Left kidney (tissue), 8 donors: ENCODE measurements at places on chromosomes 13 and 19. TPM values are rescaled to one million over a fixed set of nuclear protein-coding genes. Genes with fewer than 3 reads are reported as not detected.
A peak's percentile ranks its signal among the peaks of the same experiment; 100 is the strongest.

Gene SCN1B
- polyA plus RNA-seq, result 0.96 TPM

Gene SUGP2
- polyA plus RNA-seq, result 129 TPM

Gene HPN
- 89.0 TPM for polyA plus RNA-seq

Gene CNN1
- polyA plus RNA-seq, result 3.0 TPM

DNA sequence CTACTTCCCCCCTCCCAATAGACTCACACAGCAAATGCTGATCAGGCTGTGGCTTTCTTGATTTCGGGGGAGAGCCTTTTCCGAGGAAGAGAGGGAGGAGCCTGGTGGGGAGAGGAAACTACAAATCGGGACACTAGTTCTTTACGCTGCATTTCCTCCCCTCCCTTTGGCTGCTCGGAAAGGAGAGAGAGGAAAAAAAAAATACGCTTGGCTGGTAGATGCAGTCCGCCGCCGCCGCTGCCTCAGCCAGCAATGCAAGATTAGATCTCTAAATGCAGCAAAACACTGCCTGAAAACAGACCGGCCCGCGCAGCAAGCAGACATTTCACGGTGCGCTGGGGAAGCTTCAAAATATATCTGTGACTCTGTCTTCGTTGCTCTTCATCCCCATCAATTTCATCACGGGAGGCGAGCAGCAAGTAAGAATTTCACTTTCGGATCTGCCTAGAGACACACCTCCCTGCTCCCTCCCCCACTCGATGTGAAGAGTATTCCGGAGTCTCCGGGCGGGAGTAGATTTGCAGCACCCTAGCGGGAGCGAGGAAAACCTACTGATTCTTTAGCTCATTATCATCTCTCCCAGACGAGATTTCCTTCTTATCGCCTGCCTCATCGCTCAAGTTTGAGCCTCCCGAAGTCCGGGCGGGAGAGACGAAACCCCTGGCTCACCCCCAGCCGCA lies at the start of gene PCDH17:
Gene PCDH17, plus strand, starts transcription at position 149 of the 680 bp plus-strand sequence. CDS start 803 bp downstream, outside the sequence.
- DNase-seq, result peak; percentile 70

GRCh38 chr13:26036383-26036782 lies 15.4 kb downstream of the SHISA2 start:
- no peak for DNase-seq

DNA sequence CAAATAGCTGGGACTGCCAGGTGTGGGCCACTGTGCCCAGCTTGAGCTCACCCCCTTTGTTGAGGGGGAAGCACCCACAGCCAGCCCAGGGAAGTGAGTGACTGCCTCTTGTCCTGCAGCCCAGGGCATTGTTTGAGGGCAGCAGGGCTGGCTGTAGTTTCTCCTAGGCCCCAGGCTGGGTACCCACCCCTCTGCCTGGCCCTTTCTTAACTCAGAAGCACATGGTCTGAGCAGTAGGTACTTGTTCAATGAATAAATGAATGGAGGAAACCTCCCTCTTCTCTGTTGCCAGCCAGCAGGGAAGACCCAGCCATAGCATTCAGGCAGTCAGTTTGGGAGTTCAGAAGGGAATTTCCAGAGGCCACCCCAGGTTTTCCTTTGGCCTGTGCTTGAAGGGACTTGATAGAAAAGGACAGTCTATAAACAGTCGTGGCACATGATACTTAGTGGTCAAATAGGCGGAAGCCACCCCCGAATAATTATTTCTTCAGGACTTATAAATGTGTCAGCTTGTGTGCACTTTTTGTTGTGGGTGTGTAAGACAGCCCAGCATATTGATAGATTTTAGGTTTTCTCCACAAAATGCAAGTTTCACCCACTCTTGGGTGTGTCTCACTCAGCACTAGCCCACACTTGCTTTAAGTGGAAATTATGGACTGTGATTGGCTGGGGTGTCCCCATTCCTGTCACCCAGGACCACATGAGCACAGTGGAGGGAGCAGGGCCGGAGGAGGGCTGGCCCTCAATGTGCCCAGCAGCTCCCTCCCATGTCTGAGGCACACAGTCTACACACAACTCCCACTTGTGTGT lies 33.1 kb downstream of the GATAD2A start:
- DNase-seq, result no peak

DNA sequence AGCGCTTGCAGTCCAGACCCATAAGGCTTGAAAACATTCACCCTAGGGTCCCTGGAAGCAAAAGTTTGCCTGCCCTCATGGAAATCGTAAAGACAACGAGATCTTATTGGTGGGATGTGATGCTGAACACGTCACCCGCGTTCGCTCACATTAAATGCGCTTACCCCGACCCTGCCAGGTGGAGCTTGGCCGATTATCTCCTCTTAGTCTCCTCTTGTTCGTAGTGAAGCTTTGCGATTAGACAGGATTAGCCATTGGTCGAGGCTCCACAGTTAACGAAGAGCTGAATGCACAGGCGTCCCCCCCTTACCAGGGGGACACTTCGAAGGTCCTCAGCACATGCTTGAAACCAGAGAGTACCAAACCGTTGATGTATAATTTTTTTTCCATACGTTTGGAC lies 16.0 kb upstream of the KDM4B start:
- DNase-seq, result no peak

DNA sequence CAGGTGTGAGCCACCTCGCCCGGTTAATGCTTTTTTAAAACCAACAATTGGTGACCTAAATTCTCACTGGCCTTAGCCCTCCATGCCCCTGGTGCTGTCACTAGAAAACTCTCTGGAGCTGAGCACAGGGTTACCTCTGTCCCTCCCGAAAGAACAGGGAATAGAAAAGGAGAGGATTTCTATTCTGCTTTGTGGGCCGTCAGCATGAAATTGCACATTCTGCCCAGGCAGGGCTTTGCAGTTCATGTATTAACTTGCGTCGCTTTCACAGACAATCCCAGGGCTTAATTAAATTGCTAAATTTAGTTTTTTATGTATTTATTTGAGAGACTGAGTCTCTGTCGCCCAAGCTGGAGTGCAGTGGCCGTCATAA lies 583 bp upstream of the ZNF480 start:
- no peak for DNase-seq

DNA sequence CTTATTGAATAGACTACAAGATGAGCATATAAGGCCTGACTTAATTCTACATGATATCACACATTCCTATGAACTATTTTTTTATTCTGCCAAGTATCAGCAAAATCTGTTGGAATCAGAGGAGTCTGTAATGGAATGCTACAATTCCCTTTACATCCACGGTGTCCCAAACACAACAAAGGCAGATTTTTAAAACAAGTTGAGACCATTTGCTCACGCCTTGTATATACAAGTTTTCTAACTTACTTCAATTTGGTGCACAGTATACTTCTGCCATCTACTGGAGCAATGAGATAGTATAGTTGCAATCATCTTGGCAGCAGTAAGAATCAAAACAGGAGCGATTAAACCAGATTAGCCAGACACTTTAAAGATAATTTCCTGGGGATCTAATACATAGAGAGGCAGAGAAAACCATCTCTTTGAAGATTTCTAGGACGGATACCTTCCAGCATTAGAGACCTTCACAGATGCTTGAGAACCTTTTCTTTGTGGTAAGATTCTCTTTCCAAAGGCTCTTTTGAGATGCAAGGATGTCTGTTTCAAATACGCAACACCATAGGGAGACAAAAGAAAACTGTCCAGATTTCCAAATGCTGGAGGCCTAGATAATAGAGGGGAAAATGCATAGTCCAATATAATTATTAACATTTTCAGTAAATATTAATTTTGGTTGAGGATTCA lies 302.0 kb upstream of the MIR17HG start:
- peak; percentile 30 for DNase-seq

GRCh38 chr13:67298297-67298696 lies 68.2 kb upstream of the PCDH9 start:
- DNase-seq, result no peak

DNA sequence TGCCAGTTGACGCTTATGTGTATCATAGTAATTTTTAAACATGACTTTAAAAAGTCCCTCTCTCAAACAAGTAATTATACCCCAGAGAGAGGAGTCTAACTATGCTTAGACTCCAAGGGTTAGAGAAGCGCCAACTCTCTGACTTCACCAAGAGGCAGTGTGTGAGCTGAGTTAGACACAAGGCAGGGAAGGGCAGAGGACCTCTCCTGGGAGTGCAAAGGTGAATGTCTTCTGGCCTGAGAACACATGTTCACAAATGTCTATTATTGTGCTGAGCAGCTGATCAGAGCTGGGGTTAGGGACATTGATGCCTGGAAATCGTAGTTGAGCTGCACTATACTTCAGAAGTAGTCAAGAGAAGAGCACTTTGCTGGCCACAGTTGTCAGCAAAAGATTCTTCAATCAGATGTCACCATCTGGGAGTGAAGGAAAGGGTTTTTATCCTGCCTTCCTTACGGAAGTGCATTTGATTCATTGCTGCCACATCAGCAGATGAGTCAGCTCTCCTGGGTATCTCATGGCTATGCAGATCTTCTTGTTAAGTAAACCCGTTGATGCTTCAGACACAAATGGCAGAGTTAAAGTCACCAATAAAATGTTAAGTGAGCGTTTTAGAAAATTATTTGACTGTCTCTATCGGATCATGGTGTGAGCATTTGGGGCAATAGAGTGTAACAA lies 283.2 kb upstream of the ARGLU1 start:
- DNase-seq, result no peak

- DNase-seq, result no peak
These were observed 71.7 kb downstream of the TUBGCP3 start for GRCh38 chr13:112516218-112516617.

DNA sequence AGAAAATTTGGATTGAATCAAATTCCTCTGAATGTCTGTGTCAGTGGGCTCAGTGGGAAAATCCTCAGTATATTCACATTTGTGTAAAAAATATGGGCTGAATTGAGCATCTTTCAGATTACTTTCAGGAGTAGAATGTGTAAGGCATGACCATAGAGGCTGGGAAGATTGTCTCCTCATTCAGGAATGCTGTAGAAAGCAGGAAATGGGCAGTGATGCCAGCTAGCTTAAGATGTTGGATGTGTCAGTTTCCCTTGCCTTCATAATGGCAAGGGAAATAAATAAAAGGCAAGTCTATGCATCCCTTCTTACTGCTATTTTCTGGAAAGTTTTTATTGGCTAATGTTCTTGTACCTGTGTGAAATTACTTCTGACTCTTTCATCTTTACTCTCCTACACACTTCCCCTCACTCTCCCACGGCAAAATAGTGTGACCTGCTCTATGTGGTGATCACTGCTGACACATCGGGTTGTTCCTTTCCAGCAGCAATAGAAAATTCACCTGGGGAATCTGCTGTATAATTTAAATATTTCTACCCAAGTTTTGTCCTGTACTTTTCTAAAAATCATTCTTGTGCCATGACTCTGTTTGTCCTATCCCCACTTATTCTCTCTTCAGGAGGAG lies 103.2 kb downstream of the LMO7 start:
- no peak for DNase-seq

DNA sequence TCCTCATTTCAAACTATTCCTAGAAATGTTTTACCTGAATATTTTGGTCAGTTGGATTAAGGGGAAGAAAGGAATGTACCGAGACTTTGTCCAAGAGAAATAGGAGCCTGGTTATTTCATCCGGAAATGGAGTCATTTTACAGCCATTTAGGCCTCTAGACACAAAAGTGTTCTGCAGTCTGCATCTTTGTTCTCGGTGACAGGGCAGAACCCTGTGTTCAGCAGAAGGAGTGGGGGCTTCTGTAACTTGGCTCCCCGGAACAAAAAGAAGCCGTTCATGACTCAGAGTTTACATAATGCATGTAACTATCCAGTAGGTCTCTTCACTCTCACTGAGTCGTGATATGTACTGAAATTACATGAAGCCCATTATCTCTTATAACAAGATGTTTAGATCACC lies 21.6 kb upstream of the FNDC3A start:
- peak; percentile 61 for DNase-seq
